Stimulated activated CD4-positive, alpha-beta T cell treated with anti-CD3 and anti-CD28 coated beads, Interleukin-2, amount 100 ng/mL, for 4 hours (primary cell): ENCODE measurements at places on chromosomes 6 and 20.

DNA sequence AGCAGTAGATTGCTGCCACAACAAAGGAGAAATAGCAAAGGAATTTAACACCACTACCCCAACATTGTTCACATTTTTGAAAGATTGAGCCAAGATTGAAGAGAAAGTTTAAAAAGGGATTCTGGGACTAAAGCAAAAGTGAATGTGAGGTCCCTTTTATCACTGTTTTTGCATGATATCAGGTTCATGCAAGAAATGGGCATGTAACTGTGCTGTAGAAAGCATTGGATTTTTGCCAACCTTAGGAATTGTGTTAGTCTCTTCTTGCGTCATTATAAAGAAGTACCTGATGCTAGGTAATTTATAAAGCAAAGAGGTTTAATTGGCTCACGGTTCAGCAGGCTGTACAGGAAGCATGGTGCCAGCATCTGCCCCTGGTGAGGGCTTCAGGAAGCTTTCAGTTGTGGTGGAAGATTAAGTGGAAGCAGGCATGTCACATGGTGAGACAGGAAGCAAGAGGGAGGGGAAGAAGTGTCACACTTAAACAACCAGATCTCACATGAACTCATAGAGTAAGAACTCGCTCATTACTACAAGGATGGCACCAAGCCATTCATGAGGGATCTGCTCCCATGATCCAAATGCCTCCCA is 4.6 kb upstream of the GJB7 start:
- no peak for DNase-seq

DNA sequence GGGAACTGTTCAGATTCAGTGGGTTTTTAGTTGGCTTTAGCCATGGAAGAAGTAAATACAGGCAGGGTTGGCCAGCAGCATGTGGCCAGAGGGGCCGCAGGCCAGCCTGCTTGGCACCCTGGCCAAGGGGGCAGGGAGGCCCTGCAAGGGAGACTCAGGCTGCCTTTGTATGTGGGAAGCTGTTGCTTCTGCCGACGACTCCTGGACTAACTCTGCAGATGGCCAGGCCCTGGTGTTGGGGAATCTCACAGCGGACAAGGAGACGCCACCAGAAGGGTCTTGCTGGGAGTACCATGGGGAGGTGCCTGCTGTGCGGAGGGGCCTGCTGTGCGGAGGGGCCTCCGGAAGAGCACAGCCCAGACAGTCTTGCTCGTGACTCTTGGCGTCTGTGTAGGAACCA is 25.2 kb downstream of the PYGB start:
- no peak for DNase-seq

GRCh38 chr20:1870792-1871550 is 24.2 kb upstream of the SIRPA start:
- no peak for DNase-seq

- DNase-seq, result no peak
Observed at GRCh38 chr6:43399932-43400487, 27.3 kb upstream of the ABCC10 start.

DNA sequence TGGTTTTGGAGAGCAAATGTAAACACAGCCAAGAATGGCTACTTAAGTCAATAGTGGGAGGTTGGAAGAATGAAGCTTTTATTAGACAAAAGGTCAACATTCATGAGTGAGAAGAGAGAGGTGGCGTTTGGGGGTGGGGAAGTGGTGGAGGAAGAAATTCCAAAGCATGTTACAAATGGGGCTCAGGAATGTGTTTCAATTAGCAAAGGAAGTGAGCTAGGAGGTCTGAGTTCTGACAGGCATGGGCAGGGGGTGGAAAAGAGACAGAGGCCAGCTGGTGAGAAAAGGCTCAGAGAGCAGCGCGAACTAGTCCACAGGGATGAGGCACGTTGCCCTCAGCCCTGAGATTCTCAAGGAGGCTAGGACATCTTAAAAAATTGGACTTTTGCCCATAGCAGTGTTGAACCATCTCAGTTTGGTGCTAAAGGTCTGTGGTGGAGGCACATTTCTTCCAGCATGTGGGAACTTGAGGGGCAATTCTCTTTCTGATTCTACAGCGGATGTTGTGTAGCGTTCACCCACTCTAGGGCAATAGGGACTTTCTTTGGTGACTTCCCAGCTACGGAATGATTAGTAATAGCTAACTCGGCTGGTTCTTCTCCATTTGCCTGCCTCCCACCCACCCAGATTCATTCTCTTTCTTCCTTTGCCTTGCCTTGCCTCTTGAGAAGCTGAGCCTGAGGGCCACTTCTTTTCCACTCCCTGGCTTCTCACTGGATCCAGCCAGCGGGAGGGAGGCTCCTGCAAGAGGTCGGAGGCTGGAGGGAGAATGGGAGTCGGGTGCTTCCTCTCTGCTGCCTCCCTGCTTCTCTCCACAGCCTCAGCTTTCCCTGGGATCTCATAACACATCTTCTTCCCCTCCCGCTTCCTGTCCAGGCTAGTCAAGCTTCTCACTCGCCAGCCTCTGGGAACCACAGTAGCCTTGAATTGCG is 45.1 kb upstream of the NEDD9 start:
- DNase-seq, result no peak

- DNase-seq, result peak; percentile 16
Observed at GRCh38 chr6:18155864-18156421, 721 bp downstream of the KDM1B start.

GRCh38 chr6:26233649-26234420 is 131.2 kb upstream of the BTN3A2 start:
- DNase-seq, result no peak

- no peak for DNase-seq
Observed at GRCh38 chr6:111781041-111781708, 92.1 kb downstream of the FYN start.

GRCh38 chr20:46054606-46055005 is 25.6 kb downstream of the SLC12A5 start:
- no peak for DNase-seq

DNA sequence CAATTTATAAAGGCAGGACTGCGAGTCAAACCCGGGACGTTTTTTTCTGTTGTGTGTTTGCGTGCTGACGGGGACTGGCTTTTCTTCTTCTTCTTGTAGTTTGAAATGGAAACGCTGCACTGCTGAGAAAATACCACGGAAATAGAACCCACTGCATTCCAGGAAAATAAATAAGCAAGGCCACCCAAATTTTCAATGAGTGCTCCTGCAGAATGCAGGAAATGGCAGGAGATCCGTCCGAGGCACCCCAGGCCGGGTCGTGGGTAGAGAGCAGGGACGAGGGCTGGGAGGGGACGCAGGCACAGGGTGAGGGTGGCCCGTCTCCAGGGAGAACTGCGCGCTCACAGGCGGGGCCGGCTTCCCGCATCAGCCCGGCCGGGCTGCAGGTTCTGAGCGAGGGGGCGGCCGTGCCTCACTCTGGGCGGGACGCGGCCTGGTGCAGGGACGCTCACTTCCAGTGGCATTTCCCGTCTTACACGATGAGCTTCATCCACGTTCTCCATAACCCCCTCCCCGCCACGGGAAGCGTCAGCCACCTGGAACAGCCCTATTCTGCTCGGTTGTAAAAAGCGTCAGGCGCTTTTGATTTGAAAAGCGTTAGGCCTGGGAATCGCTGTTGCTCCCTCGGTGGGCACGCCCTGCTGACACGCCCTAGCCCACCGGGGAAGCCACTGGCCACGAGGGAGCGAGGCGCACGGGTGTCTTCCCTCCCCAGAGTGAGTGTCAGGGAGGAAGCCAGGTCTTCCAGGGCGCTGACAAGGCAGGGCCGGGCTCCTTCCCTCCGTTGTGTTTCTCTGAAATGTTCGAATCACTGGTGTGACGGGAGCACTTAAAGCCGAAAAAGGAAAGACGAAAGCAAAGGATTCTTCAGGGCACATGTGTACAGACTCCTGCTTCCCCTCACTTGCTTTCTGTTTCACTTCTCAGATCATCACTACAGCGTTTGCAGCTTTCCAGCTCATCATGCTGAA is 17.9 kb upstream of the EXOC2 start:
- peak; percentile 40 for DNase-seq

- DNase-seq, result no peak
Observed at GRCh38 chr20:1975291-1975690, 18.6 kb downstream of the PDYN start.

- no peak for DNase-seq
Observed at GRCh38 chr6:143694013-143694412, 16.2 kb downstream of the PHACTR2 start.

DNA sequence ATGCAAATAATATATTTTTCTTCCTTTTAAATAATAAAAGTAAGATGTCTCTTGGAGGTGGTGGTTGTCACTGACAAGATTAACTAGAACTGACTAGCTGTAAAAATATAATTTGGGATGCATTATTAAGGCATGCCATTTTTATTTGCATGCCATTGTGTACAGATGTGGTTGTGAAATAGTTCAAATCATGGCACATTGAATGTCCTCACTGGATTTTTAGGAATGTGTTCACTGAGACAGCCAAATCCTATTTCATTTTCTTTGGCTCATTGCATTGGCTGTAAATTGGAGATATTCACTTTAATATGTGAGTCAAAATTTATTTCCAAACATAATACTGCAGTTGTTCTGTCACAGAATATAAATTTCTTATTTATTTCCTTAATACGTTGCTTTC is 62.3 kb downstream of the ESR1 start:
- no peak for DNase-seq

- DNase-seq, result no peak
Observed at GRCh38 chr6:129006724-129007514, 124.0 kb downstream of the LAMA2 start.

DNA sequence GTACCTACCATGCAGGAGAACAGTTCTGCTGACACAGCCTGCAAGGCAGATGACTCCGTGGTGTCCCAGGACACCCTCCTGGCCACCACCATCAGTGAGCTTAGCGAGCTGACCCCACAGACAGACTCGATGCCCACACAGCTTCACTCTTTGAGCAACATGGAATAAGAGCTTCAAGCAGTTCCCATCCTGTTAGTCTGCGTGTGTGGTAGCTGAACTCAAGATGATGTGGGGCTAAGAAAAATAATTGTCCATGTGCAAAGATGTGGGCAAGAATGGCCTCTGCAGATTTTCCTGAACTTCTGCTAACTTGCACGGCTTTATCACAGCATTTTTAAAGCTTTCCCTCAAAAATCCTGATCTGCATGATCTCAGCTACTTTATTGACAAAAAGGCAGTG is 8.3 kb downstream of the GZF1 start:
- no peak for DNase-seq

- DNase-seq, result no peak
Observed at GRCh38 chr20:17485017-17485416, 46.2 kb downstream of the BFSP1 start.

GRCh38 chr20:17645546-17646208 is 36.4 kb downstream of the RRBP1 start:
- DNase-seq, result no peak

GRCh38 chr6:54515713-54516112 is 207.5 kb downstream of the TINAG start:
- DNase-seq, result no peak

- no peak for DNase-seq
Observed at GRCh38 chr6:157268396-157268795, 54.9 kb downstream of the TMEM242 start.

- no peak for DNase-seq
Observed at GRCh38 chr6:16222826-16223225, 15.6 kb upstream of the GMPR start.

- DNase-seq, result no peak
Observed at GRCh38 chr6:100228834-100229441, 234.9 kb upstream of the MCHR2 start.

DNA sequence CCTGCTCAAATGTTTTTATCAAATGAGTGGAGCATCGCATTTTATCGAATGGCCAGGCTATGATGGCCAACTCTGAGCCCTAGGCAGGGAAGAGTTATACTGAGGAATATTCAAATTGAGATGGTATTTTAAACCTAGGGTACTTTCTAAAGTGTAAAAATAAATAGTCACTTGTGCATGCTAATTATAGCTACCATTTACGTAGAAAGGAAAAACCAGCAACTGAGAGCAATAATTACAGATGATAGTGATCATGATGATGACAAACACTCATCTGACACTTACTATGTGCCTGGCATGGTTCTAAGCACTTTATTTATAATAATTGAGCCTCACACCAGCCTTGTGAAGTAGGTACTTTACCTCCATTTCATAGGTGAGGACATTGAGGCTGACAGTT is 455.7 kb downstream of the CD83 start:
- no peak for DNase-seq

- no peak for DNase-seq
Observed at GRCh38 chr6:10278746-10279145, 136.1 kb downstream of the TFAP2A start.

DNA sequence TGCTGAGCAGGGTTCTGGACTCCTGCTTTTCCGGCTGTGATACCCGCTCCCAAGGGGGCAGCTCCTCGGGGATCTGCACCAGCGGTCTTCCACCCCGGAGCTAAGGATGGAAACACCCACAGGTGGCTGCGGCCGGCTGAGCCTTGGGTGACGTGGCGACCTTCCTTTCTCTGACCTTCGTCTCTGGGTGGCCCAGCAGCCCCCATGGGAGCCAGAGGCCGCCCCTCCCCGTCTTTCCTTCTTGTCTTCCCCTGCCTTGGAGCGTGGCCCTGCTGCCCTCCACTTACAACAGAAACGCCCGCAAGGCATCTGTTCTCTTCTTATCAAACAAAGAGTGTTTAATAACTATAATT is 405.7 kb downstream of the TAF4 start:
- DNase-seq, result no peak
